MV-4-11 (cell line): ENCODE measurements at places on chromosomes 7 and 10.

DNA sequence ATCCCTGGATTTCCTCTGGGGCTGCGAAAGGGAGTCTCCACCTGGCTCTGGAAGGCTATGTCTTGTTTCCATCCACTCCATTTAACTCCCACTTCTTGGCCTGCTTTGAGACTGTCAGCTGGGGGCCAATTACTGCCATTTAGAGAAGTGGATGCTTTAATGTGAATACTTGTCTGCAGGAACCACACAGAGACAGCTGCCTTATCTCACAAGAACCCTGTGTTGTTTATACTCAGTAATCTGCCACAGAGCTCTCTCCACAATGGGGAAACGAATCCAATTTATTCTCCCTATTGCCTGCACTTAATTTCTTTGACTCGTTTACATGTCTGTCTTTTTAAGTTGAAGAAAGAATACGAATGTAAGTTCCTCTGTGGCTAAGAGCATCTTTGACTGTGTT, 787.0 kb upstream of the C7orf33 start:
- peak; percentile 76 for DNase-seq

DNA sequence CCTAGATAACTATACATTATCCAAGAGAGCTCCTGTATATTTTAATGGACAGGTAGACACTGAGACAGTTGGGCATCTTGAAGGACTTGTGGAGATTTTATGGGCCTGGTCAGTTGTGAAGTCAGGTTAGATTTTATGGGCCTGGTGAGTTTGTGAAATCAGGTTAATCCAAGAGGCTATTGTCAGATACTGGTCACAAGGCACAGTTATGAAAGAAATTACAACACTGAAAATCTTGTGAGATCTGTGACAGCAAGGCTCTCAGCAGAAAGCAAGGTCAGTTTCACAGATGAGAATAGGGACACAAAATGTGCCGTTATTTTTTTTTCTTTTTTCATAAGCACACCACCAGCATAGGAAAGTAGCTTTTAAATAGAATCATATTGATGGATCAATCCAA, 167.6 kb downstream of the VTI1A start:
- no peak for DNase-seq

GRCh38 chr7:149468208-149468607, 7.3 kb upstream of the ZNF777 start:
- DNase-seq = peak; percentile 61

DNA sequence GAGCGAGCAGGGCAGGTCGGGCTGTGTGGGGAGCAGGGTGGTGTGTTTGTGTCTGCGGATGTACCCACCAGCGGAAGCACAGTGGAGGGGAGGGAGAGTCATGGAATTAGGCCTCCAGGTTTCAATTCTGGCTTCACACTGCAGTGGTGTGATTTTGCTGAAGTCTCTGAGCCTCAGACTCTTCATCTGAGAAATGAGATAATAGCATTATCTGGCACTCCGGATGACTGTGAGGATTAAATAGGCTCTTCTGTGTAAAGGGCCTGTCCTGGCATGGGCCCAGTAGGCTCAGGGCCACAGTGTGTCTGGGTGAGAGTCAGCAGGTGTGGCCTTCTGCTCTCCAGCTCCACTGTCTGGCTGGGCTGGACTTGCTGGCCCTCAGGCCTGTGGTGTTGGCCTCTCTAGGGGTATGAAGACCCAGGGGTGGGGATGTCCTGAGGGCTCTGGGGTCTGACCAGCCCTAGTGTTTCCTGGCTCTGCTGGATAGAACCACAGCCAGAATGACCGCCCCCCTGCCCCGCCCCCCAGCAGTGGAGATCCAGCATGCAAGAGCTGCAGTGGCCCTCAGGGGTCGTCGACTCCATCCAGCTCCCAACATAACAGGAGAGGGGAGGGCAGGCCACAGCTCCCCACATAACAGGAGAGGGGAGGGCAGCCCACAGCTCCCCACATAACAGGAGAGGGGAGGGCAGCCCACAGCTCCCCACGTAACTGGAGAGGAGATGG, 178.6 kb downstream of the RPS24 start:
- DNase-seq = no peak

DNA sequence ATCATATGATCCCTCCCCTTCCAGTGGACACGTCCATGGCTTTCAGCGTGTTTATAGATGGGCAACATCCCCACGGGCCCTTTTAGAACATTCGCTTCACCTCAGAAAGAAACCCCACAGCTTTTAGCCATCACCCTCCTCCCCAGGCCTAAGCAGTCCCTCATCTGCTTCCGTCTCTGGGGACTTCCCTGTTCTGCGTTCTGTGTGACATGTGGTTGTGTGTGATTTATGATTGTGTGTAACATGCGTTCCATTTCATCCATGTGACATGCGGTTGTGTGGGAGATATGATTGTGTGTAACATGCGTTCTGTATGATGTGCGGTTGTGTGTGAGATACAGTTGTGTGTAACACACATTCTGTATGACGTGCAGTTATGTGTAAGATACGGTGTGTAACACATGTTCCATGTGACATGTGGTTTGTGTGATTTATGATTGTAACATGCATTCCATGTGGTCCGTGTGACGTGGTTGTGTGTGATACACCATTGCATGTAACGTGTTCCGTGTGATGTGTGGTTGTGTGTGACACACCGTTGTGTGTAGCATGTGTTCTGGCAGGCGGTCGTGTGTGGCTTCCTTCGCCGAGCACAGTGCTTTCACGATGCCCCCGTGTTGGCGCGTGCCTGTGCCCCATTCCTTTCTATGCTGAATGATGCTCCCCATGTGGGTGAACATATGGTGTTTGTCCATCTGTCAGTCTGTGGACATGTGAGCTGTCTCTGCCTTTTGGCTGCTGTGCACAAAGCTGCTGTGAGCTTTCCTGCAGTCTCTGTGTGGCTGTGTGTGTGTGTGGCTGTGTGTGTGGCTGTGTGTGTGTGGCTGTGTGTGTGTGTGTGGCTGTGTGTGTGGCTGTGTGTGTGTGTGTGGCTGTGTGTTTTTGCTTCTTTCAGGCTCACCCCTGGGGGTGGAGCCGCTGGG, 26.2 kb downstream of the PWWP2B start:
- DNase-seq = peak; percentile 93

DNA sequence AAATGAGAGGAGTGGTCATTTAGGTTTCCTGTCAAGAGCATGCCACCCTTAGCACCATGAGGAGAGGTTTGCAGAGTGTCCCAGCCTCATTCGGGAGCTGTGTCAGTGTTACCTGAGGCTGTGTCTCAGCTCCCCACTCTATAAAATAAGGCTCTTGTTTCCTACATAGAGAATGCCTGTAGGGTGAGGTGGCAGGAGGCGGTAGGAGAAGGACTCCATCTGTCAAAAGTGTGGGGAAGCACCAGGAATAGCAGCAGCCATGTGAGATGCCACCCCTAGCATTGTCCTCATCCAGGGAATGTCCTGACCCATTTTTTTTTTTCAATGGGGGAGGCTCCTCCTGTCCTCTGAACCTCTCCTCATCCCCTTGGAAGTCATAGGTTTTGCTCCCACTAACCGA, 451.2 kb downstream of the PLXNA4 start:
- no peak for DNase-seq

- no peak for DNase-seq
Observed at GRCh38 chr7:43362652-43363034, 220.3 kb upstream of the STK17A start.

- DNase-seq = no peak
Observed at GRCh38 chr10:32692174-32692573, 246.2 kb downstream of the CCDC7 start.

DNA sequence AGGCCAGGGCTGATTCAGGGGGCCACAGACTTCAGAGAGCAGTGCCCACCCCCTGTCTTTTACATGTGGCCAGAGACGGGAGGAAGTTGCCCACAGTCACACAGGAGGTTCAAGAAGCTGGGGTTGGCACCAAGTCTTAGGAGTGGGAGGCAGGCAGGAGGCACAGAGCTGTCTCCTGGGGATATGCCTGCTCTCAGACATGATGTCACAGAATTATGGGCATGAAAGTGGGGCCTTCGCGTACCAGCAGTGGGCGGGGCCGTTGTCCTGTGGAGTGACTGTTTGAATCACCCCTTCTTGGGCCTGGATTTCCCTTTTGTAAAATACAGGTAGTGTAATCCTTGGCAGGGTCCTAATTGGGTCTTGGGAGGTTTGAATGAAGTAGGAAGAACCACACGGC, 81.2 kb upstream of the PPIF start:
- DNase-seq = no peak

DNA sequence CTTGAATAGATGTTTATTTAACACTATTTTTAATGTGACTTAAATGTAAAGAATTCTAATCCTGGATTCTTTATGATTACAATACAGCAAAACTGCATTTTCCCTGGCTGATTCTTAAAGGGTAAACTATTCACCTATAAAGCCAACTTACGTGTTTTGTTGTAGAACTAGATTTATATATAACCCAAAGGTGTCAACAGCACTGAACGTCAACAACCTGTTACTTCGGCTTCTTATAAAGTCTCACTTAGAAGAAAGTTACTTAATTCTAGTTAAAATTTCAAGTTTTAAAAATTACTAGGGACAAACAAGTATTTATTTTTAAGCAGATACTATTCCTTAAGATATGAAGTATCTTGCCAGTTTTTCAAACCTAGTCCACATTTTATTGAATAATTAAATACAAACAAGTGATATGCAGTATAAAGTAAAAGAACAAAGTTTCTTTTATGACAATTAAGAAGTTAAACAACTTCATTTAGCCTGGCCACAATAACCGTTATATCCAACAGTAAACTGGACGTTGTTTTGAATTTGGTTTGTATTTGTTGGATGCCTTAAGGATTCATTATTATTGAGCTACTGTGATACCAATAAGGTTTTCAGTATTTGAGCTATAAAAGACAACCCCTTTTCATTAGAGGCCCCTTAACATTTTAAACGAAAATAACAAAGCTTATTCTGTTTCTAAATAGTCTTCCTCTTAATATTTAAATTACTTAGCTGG, 83.1 kb downstream of the SNX10 start:
- DNase-seq = no peak

DNA sequence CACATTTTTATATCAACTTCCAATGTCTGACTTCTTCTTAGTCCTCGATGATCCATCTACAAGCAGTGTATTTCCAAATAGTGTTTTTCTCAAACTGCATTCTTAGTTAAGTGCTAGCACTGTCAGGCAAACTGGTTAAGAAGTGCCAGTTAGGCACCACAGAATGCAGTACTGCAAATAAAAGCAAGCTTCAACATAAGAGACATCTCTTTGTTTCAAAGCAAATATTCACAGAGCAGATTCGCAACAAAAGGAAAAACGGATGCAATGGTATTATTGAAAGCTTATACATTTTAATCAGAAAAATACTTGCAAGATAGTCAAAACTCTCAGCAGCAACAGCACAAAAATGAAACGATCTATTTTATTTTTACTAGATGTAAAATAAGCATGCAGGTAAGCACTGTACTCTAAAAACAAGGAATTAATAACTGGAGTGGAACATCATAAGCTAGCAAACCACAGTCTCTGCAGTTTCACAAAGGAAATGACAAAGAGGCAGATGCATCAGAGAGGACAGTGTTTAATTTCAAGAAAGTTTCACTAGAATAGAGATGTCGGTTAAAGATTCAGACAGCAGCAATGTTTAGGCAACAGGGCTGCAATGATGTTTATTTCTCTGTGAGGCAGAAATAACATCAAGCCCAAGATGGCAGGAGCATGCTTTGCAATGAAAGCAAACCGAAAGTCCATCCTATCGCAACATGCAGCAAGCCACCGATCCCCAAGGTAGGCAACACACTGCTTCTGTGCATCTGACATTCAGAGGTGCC, 82.0 kb downstream of the FGFR2 start:
- DNase-seq = no peak

DNA sequence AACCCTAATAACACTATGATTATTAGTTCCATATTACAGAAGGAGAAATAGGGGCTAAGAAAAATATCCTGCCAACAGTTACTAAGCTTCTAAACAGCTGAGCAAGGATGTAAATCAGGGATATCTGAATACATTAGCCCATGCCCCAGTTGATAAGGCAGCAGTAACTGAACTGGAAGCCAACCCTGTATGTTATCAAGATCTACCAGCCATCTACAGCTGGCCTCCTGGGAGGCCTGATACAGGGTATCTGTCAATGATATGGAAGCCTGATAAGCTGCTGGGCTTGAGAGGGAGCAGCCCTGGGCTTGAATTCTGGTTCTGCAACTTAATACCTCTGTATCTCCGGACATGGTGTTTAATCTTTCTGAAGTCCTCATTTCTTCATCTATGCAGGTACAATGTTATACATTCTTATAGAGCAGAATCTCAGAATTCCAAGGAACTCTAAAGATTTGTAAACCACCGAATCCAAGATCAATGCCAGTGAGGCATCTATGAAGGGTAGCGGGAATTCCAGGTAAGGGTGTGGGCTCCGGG, 37.9 kb upstream of the AFAP1L2 start:
- no peak for DNase-seq

GRCh38 chr10:70404036-70404786, at the start of gene EIF4EBP2:
Gene EIF4EBP2, plus strand, starts transcription at chr10:70404145. Its CDS starts 257 bp downstream, at chr10:70404402.
- peak; percentile 86 for DNase-seq

GRCh38 chr10:49150426-49150825, 16.6 kb upstream of the FAM170B start:
- no peak for DNase-seq

DNA sequence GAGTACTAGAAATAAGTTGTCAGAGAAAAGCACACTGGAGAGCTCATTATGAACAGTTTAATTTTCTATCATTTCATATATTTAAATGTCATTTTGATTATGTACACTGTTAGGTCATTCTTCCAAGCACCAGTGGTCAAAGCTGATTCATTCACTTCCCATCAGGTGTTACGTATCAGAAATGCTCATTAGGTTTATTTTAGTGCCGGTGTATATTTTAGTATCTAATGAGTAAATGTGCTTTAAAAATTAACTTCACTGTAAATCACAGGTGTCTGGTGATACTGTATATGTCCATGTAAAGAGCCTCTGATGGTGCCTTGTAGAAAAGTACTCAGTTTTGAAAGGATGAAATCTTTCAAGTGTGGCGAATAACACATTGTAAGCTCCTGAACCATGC, 3.5 kb downstream of the DMTF1 start:
- DNase-seq = no peak

GRCh38 chr10:93074597-93075368, 1.1 kb downstream of the CYP26A1 start:
- DNase-seq = no peak
